ENCODE measurements at places on chromosomes 2 and 18. TPM values are rescaled to one million over a fixed set of nuclear protein-coding genes. Genes with fewer than 3 reads are reported as not detected.

- no peak for DNase-seq
Measured at GRCh38 chr2:108980076-108980475, 8.9 kb downstream of the EDAR start.

DNA sequence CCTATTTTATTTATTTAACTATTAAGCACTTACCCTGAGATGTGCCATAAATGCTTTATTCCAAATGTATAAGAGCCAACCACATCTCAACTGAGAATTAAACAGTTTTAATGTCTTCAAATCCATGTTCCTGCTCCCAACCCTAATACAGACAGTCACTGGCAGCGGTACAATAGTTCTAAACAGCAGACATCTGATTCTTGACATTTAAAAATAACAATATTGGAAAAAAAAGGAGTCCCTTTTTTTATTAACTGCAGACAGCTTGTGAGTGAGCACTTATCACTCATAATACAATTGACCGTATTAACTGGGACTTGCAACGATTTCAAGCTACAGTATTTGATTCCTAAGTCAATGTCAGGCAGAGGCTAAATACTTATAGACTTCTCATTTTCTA is 424.6 kb downstream of the TGIF1 start:
- no peak for DNase-seq

LAMA1 gene
- 4.0 TPM for total RNA-seq

DNA sequence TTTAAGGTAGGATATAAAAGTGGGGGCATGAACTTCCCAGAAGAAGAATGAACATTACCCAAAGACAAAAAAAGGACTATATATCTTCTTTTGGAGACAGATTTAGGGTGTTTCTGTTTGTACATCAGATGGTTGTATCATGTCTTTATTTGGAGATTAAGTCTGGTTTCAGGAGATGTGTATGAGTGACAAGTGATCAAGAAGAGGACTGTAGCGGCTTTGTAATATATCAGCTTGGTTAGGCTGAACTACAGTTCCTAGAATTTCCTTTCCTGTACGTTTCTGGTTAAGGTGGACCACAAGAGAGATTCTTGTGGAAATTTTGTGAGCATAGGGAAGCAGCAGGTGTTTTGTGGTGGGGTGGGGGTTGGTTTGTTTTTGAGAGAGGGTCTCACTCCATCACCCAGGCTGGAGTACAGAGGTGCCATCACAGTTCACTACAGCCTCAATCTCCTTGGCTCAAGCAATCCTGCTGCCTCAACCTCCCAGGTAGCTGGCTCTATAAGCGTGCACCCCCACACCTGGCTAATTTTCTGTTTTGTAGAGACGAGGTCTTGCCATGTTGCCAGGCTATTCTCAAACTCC is 287.1 kb upstream of the MGAT5 start:
- no peak for DNase-seq

DNA sequence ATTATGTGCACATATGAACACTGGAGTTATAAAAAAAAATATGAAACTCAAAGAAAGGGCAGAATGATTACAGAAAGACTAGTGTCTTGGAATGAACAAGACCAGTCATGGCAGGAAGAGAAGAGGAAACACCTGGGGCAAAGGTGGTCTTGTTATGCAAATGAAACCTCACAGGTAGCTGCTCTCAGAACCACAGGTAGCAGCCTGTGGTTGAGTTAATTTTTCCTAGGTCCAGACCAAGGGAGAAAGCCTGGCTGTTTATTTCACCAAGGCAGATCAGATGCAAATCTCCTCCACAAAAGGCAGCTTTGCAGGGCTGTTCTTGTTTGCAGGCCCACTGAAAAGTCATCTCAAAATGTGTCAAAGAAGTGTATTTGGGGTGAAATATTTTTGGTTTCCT is 785.8 kb downstream of the RNF144A start:
- DNase-seq = no peak

ACP1 gene
- 54.0 TPM for total RNA-seq

GRCh38 chr2:171991027-171991426 is 8.7 kb upstream of the METAP1D start:
- DNase-seq = no peak

- no peak for DNase-seq
Measured at GRCh38 chr2:1170241-1170640, 219.6 kb downstream of the SNTG2 start.

DNA sequence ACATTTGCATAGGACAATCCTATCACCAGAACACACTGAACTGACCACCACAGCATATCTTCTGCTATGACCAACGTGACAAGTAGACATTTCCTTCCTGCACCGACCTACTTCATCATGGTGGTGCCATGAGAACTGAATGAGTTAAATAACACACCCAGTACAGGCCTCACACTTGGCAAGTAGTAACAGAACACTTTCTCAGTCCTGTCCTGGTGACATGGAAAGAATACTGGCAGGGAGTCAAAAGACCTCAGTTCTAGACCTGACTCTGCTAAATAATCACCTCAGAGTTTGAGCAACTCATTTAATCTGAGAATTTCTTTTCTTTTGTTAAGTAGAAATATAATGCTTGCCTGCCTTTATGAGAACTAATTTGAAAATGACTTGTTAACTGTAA is 186.3 kb upstream of the SMAD7 start:
- no peak for DNase-seq

POTEC gene
- total RNA-seq = not detected

DNA sequence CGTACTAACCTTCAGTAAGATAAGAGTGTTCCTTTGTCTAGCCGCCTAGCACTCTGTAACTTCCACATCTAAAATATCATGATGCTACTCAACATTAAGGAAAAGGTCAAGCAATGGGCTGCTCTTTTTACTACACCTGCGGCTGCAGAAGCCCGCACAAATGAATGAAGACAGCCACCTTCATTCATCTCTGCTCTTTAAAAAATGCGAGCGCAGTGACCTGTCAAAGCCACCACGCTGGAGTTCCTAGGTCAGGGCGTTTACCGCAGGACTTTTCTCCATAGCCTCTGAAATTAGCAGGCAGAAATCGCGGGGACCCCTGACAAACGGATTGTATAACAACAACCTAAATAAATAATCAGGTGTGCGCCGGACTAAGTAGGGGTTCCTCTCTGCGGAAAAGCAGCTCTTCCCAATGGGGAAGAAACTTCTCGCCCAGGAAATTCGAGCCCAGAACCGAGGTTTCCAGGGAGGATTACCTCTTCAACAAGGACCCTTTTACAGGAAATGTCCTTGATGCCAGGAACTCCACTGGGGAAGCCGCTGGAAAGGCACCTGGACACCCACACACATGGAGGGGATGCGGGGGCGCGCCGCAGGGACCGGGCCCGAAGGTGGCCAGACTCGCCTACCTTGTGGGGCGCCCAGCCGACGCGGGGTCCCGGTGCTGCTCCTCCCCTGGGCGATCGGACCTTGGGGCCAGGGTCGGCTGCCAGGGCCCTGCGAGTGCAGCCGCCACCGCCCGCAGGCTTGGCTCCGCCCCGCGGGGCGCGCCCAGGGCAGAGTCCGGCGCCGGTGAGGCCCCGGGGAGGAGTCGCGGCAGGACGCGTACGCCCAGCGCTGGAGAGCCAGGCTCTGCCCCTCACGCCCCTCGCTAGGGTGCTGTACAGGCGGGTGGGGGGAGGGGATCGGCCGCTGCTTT is at the start of gene CCDC68:
Gene CCDC68, minus strand, starts transcription at position 758 of the 922 bp plus-strand sequence. CDS start 16,670 bp downstream, outside the sequence.
- DNase-seq = no peak

- DNase-seq = no peak
Measured at GRCh38 chr2:13745330-13745729, 887.2 kb upstream of the LRATD1 start.

SKOR2 gene
- total RNA-seq = not detected

ACOXL gene
- not detected for total RNA-seq

DNA sequence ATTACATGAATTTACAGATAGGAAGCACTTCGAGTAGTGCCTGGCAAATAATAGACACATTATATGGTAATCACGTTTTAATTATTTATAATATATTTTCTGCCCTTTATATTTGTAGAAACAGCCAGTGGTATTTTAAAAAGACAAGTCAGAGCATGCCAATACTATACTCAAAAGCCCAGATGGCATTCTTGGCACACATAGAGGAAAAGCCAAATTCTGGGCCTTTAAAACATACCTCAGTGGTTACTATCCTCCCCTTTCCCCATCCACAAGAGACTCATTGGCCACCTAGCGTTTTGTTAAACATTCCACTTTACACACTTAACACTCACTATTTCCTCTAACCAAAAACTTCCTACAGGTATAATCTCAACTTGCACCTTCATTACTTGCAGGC is 63.3 kb upstream of the ZNF804A start:
- DNase-seq = no peak

DNA sequence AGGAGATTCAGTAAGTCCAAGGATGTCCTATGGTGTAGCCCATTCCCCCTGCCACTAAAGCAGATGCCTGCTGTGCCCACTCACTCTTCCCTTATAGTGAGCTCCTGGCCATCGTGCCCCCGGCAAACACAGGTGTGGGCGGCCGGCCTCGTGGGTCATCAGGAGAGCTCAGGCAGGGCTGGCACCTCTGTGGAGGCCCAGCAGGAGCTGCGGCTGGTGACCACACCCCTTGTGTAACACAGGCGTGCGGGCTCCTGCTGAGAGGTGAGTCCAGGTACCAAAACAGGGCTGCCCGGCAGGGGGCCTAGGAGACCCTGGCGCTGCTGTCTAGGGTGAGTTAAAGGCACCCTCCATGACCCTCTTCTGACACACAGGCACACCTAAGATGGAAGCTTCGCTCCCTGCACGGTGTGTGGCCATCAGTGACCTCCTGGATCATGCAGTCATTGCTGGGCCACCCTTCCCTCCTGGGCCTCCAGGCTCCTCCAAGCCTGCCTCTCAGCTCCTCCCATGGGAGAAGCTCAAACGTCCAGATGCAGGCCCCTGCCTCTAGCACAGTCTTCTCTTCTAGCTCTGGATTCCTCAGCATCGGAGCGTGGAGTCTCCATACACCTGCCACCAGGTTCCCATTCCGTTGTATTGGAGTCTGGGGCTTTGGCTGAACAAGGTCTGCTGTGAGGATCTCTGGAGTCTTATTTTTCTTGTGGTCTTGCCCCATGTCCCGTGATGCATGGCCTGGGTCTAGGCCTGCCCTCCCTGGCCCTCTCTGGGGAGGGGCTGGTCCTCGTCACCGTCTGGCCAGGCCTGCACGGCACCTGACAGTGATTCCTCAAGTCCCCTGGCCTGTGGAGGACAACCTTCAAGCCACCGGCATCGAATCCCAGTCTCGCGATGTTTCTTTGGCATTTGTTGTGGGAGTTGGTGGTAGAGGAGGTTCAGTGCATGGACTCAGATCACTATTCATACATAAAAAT is 246.9 kb downstream of the ACKR3 start:
- no peak for DNase-seq

ST8SIA3 gene
- not detected for total RNA-seq

PTPN4 gene
- 25.4 TPM for total RNA-seq

DNA sequence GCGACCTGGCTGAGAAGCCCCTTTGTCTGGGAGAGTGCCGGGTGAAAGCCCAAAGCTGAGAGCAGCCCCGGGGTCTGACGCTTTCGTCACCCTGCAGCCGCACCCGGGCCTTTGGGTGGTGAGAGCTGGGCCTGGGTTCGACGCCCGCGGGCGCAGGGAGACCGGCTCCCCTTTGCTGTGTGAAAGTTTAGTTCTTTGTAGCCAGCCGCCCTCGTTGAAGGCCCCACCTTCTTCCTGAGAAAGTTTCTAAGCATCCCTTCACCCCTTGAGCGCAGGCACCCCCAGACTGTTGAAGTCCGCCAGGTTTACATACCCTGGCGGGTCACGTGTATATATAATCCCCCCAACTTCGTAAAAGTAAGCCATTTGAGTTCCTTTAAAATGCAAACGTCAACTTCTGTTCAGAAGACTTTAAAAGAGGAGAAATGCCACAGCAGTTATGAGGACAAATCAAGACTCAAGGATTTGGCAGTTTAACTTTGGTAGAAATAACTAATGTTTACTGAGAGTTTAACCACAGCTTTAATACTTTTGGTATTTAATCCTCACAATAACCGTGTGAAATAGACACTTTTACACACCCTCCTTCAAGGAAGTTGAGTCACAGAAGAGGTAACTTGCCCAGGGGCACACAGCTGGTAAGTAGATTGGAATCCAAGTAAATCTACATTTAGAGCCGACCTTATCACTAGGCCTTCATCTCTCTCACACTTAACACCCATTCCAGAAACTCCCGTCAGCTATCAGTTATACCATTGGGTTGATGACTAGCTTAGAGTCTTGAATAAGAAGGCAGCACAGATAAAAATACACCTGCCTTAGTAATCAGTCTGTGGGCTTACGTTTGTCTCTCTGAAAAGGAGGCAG is 1.1 kb upstream of the MBOAT2 start:
- DNase-seq = no peak

DNA sequence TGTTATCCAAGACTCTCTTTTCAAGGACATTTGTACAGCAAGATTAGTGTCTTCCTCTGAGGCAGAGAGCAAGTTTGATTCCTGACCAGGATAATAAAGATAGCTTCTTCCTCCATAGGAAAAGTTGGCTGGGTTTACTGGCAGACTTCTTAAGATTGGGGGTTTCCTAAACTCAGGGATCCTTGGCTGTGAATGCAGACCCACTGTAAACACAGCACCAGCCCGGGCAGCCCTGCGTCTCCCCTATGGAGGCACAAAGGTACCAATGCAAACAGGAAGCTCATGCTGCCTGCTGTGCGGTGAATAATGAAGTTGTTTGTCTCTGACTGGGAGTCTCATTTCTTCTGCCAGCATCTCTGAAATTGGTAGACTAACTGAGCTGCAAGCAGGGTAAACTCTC is 96.2 kb upstream of the ARHGAP28 start:
- no peak for DNase-seq

HAAO gene
- 5.1 TPM for total RNA-seq

- no peak for DNase-seq
Measured at GRCh38 chr2:180017784-180018183, 10.7 kb upstream of the CWC22 start.

DNA sequence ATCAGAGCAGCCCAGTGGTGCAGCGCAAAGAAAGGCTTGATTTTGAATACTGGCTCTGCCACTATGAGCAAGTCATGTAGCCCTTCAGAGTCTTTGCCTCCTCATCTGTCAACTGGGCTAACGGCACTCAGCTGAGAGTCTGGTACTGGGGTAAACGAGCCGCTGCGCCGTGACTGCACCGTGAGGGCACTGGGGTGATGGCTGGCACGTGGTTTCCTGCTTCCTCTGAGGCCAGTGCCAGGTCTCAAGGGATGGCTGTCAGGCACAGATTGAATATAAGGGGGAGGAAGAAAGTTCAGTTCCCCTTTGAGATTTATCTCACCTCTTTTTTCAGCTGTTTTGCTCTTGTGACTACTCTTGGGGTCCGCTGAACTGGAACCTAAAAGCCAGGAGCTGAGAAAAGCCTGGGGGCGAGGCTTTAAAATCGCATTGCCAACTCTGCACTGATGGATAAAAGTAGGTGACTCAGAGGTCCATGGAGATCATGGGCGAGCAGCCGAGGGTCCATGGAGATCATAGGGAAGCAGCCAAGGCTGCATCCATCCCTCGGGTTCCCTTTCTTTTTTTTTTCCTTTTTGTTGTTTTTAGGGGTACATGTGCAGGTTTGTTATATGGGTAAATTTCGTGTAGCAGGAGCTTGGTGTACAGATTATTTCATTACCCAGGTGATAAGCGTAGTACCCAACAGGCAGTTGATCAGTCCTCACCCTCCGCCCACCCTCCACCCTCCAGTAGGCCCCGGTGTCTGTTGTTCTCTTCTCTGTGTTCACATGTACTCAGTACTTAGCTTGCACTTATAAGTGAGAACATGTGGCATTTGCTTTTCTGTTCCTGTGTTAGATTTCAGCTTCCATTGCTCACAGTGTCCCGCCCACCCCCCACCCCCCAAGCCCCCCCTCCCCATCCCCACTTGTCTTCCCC is 114.3 kb downstream of the SPP2 start:
- no peak for DNase-seq

- DNase-seq = no peak
Measured at GRCh38 chr2:72037261-72037666, 110.4 kb downstream of the CYP26B1 start.

- DNase-seq = no peak
Measured at GRCh38 chr2:15189216-15189615, 371.9 kb downstream of the NBAS start.

COL3A1 gene
- total RNA-seq = 826 TPM
